ENCODE measurements at places on chromosomes 1 and 21.

DNA sequence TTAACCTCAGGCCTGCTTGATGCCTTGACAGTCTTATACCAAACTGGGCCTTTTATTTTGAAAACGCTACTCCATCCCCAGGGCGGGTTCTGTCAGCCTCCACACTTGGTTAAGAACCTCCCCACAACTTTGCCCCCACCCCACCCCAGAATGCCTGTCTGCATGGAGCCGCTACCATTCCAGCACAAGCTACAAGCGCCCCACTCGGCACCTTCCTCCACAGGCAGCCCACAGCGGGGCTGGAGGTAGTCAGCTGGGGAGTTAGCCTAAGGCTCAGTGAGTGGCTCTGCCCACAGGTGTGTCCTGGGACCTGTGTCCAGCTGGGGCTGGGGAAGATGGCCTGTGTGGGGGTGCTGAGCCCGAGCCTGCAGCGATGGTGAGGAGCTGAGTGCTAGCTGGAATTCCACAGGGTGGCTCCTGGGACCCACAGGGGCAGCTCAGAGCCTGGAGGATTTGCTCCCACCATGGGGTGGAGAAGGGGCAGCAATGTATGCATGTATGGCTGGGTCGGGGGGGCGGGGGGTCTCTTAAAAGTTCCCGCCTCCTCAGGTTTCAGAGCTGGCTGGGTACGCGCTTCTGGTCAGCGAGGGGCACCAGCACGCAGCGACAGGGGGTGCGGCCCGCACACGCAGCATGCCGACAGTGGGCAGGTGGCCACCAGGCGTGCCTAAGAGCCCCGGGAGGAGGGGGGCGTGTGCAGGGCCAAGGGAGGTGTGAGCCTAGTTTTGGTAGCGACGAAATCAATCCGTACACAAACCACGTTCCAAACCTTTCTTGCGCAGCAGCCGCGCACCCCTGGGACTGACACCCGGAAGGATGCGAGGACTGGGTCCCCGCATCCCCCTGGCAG, 917 bp downstream of the ETNK2 start:
- DNase-seq, result no peak

DNA sequence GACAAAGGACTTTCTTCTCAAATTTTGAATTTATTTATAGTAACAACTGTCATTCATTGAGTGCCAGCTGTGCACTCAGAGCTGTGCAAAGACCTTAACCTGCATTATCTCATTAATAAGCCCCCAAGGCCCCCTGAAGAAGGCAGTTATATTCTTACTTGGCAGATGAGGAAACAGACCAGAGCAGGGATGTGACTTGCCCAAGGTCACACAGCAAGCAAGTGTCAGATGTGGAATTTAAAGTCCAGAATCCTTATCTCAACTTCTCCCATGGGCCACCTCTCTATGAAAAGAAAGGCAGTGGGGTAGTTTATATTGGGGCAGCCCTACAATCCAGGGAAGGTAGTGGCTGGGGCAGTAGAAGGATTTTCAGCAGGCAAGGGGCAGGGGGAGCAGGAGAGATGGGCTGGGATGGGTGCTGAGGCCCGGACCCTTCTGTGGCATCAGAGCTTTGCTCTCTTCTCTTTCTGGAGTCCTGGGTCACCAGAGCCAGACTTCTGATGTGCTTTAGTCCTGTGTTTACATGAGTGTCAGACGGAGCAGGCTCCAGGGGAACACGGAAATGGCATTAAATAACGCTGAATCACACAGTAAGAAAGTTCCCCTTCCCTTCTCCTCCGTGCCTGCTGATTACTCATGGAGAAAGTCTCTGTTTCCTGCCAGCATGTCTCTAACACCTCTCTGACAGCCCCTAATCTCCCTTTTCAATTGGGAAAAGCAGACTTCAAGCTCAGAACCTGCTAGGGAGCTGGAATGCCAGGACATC, 39.5 kb downstream of the EPHB2 start:
- DNase-seq, result peak; percentile 60

- DNase-seq, result no peak
Measured at GRCh38 chr1:210918893-210919292, 215.1 kb downstream of the KCNH1 start.

DNA sequence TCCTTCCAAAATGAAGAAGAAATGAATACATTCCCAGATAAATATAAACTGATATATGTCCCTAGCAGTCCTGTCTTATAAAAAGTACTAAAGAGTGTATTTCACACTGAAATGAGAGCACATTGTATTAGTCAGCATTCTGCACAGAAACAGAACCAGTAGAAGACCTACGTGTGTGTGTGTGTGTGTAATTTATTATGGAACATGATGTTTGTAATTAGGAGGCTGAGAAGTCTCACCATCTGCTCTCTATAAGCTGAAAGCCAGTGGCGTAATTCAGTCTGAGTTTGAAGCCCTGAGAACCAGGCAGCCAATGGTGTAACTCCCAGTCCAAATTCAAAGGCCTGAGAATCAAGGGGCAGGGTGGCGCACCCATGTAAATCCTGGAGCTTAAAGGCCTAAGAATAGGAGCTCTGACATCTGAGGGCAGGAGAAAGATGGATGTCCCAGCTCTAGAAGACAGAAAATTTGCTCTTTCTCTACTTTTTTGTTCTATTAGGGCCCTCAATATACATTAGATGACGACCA, 146.5 kb upstream of the LYPLAL1 start:
- DNase-seq, result no peak

GRCh38 chr1:59631561-59632255, 183.0 kb upstream of the HOOK1 start:
- no peak for DNase-seq

DNA sequence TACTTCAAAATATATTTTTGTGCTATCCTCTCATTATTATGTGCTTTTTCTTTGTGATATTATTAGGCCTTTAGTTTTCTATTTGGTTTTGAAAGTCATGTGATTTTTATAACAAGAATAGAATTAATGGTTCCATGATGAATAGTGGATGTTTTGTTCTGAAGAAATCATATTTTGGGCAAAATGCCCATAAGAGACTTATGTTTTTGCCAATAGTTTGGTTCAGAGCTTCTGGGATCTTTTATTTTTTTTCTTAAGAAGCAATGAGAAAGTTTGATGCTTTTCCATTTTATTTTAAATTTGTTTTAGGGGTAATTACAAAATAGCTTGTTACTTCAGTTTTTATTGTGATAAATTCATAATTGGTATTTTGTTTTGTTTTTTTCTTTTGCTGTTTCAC, 49.8 kb downstream of the LYPLAL1 start:
- no peak for DNase-seq

- no peak for DNase-seq
Measured at GRCh38 chr21:42455196-42455595, 40.8 kb downstream of the RSPH1 start.
